ENCODE measurements at places on chromosomes 6 and 20.
A peak's percentile ranks its signal among the peaks of the same experiment; 100 is the strongest.

GRCh38 chr6:68876792-68877493 is 241.9 kb downstream of the ADGRB3 start:
- DNase-seq = no peak

DNA sequence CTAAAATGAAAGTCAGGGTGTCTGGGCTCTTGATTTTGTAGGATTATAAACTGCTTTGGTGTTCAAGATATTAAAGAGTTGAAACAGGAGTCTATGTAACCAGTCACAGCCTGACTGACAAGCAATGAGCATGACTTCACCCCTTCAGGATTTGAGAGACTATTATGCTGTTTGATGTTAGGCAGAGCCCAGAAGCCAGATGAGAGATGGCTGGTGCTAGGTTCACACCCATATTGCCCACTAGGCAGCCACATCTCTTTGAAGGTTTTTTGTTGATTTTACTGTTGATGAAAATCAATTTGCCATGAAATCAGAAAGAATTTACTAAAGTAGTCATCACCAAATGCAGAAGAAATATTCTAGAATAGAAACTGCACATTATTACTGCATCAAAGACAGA is 243.6 kb downstream of the KHDRBS2 start:
- DNase-seq = no peak

DNA sequence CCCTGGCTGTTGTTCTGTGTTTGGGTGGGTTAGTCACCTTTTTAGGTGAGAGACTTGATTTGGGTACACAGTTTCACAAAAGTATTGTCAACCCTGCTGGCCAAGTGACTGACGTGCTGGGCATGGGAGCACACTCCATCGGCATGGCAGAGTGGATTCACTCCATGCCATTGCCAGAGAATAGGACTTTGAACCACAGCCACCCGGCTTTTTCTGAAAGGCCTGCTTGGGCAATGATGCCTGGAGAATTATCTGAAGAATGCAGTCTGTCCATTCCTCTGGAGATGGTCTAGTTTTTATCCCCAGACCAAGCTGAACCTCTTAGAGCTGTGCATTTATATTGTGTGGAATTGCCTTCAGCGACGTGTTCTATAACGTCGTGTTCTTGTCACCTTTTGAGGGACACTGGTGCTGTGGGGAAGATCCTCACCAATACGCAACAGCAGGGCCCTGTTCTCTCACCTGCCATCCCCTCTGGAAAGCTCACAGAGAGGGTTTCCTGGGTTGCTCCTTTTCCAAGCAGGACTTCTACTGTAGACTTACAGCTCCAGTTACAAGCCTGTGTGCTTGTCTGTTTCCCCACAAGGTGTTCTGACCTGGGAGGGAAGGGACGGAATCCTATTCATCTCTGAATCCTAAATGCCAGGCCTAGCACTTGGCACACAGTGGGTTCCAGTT is 183.4 kb upstream of the AKAP12 start:
- no peak for DNase-seq

GRCh38 chr6:152398316-152398715 is 238.8 kb downstream of the SYNE1 start:
- no peak for DNase-seq

DNA sequence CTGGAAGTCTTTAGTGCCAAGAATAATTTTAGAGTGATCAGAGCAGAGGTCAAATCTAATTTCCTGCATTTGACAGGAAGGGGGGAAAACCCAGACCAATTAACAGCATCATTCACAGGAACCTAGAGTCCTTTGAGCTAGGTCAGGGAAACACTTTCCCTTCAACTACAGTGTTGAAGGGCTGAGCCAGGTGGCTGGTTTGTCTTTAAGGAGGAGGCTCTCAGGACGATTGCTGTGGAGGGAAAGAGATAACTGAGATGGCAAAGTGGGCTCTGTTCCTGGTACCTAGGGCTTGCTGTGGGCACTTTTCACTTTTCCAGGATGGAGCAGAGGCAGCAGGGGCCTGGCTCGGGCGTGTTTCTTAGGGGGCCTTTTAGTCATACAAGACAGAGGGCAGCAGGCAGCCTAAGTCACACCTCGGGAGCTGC is 111.9 kb downstream of the SCML4 start:
- DNase-seq = no peak

DNA sequence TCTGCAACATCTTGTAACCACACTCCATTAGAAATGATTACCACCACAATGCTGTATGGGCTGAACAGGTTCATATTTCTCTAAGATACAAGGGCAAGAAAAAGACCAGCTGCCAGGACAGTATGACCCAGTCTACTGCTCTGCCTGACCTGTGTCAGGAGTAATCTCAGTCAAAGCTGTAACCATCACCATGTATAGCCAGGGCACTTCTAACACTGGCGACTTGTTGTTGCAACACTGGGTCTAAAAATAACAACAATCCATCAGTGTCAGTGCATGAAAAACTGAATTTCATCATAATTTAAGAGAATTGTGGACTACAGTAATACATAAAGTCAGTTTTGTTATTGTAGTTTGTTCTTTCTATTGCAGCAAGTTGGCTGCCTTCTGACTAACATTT is 738.6 kb upstream of the ADGRB3 start:
- no peak for DNase-seq

- DNase-seq = no peak
Measured at GRCh38 chr6:130223508-130223907, 757 bp upstream of the SAMD3 start.

- DNase-seq = no peak
Measured at GRCh38 chr6:12653486-12653885, 63.1 kb upstream of the PHACTR1 start.

DNA sequence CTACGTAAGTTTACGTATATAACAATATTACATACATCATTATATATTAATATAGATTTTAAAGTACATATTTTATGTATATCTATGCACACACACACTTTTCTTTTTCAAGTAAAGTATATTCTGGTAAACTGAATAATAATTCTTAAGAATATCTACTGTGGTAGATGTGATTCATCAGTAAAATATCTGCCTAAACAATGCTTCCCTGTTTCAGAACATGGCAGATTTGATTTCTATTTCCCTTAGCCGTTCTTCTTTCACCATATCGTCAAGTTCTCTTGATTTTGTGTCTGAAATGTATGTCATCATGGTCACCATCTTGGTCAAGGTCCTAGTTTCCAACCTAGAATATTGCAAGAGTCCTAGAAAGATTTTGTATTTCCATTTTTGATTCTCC is 195.6 kb downstream of the HDGFL1 start:
- no peak for DNase-seq

- DNase-seq = peak; percentile 91
Measured at GRCh38 chr6:125598422-125598821, 151.0 kb upstream of the HEY2 start.

- no peak for DNase-seq
Measured at GRCh38 chr20:46523696-46524328, 10.5 kb upstream of the ZNF334 start.

- DNase-seq = no peak
Measured at GRCh38 chr6:45666846-45667245, 289.1 kb upstream of the SUPT3H start.

DNA sequence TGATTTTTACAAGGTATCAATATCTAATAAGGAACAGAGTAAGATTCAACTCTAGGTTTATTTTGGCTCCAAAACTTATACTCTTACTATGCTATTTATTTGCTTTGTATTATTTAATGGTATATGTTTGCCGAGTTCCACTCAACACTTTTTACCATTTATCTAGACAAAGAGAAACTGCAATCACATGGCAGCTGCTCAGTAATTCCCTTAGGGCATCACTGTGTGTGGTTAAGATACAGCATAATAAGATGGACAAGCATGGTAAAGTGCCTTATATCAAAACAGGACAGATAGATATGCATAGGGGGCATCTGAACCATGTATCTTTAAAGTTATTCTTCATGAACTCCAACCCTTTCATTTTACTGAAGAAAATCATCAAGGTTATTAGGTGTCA is 483.0 kb upstream of the ID4 start:
- no peak for DNase-seq

DNA sequence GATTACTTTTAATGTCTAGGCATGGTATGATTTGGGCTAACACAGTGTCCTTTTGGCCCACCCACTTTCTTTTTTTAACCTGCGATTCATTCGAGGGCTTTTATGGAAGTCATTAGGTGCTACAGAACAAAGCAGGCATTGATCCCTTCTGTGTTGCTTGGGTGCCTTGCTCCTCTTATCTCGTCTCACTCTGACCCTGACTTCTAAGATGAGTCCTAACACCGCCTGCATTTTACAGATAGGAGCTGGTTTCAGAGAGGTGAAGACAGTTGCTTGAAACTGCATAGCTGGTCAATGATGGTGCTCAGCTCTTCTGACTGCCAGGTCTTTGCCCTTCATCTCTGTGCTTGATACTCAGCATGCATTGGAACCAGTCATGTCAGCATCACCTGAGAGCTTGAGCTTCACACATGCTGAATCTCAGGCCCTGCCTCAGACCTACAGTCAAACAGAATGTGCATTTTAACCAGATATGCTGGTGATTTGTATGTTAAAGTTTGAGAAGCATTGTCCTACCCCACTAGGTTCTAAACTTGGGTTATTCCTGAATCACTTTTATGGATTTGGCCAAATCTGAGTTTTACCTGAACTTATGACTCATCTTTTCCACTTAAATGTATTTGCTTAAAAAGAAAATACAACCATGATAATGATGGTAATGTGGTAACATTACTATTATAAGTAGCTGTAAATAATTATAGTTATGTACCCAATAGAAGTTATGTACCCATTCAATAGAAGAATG is 142.3 kb downstream of the PLCB4 start:
- no peak for DNase-seq

- no peak for DNase-seq
Measured at GRCh38 chr20:56899506-56899905, 270.4 kb downstream of the TFAP2C start.

Measured in posterior vena cava (tissue), 2 donors.